ENCODE measurements at places on chromosomes 5 and 9.
A peak's percentile ranks its signal among the peaks of the same experiment; 100 is the strongest.

GRCh38 chr9:105861972-105862371 is 167.6 kb downstream of the TMEM38B start:
- no peak for DNase-seq

DNA sequence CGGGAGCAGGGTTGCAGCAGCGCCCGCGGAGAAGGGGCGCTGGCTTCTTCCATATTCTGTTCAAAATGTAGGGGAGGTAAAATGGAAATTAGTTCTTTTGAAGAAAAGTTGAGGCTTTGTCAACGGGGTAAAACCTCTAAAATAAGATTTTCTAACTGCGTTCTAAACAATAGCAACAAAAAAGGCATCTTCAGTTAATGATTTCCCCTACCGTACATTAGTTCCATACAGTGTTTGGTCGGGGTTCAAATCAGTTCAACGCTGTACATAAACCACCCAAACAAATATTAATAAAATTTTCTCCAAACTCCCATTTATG is 343 bp upstream of the FANCC start:
- DNase-seq: no peak

DNA sequence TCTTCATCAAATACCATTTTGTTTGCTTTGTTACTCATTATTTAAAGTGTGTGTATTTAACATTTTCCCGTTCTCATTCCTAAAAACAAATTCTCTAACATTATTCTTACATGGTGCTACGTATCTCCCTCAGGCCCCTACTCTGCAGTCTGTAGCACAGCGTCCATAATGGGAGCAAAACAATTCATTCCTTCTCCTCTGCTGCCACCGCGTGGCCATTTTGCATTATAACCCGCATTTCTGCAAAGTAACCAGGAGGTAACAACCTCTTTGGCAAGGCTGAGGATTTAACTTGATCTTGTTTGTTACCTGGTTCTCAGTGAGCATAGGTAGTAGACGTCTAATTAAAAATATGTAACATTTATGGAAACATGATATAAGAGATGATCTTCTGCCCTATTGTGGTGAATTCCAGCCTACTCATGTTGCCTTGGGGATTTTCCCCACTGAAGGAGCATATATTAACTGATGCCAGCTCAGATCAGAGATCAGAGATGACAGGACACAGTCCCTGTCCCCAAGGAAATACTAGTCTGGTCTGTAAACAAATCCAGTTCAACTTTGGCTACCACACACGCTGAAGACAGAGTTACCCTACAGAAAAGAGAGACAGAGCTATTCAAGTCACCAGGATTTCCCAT is 10.5 kb downstream of the OR1K1 start:
- peak; percentile 58 for DNase-seq

DNA sequence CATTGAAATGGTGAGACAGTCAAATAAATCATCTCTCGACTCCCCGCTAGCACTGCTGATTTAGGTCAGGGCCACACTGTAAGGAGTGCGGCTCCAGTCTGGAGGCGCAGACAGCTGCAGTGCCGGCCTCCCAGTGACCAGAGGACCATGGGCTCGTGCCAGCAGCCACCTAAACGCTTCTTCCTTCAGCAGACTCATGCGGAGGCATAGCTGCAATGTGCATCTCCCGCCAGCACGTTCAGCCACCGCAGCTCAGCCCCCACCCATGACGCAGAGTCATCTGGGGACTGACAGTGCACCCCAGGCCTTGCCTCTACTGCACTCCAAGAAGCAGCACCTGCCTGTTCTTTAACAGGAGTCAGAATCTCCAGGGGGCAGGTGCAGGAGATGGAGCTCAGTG is 13.6 kb upstream of the MAPK9 start:
- no peak for DNase-seq

- no peak for DNase-seq
Measured at GRCh38 chr9:23926368-23926767, 100.3 kb upstream of the ELAVL2 start.

Data from right lung (tissue), 10 donors.